ENCODE measurements at places on chromosomes 7 and 10.

DNA sequence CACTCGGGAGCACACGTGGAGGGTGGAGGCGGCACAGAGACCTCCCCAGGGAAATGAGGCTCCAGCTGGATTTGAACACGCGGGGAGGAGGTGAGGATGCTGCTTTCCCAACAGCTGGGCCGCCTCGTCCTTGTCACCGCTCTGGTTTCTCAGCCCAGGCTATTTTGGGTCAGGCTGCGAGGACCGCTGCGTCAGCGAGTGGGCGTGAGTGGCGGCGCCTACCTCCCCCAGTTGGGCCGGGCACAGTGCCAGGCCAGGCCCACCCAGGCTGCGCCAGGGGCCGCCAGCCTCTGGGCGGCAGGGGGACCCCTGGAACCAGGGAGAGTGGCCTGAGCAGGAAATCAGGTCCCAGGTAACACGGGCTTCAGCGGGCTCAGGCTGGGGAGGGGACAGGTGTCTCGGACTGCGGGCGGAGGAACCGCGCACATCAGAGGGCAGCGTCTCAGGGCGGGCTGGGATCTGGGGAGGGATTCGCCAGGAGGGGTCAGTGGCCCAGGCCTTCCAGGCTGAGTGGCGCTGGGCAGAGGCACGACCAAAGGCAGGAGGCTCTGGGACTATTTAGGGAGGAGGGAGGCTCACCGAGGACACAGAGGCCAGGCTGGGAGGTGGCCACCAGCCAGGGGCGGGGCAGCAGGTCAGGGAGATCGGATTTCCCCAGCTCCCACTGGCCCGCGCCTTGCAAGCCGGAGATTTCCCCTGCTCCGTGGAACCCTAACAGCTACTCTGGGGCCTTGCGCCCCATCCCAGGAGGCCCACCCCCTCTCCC, 125.2 kb upstream of the RET start:
- DNase-seq = no peak

GRCh38 chr7:41858201-41858600, 155.3 kb upstream of the INHBA start:
- DNase-seq = no peak

GRCh38 chr10:1571587-1572237, 165.6 kb downstream of the ADARB2 start:
- DNase-seq = no peak

GRCh38 chr10:35423505-35424306, 87.4 kb downstream of the CCNY start:
- no peak for DNase-seq

DNA sequence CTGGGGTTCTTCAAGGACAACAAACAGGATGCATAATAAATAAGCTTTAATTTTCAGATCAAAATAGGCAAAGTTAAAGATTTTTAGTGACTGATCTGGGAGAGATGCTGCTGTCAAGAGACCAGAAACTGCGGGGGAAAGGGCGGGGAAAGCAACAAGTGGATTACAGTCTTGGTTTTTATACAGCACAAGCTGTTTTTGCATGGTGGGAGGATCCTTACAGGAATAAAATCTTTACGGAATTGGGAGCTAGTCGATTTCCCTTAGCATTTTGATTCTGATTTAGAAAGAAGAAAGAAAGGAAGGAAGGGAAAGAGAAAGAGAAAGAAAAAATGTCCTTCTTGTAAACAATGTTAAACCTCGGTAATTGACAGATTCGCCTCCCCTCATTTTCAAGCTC, 242.3 kb upstream of the SP8 start:
- no peak for DNase-seq

- DNase-seq = no peak
Measured at GRCh38 chr10:12459762-12460161, 110.4 kb downstream of the CAMK1D start.

GRCh38 chr7:8436965-8437364, 3.6 kb downstream of the NXPH1 start:
- DNase-seq = peak; percentile 24

GRCh38 chr10:20406281-20407104, 490.6 kb downstream of the NEBL start:
- DNase-seq = no peak

- no peak for DNase-seq
Measured at GRCh38 chr10:123398756-123399155, 244.6 kb downstream of the BUB3 start.

- no peak for DNase-seq
Measured at GRCh38 chr10:125783957-125784356, 8.3 kb upstream of the MMP21 start.

DNA sequence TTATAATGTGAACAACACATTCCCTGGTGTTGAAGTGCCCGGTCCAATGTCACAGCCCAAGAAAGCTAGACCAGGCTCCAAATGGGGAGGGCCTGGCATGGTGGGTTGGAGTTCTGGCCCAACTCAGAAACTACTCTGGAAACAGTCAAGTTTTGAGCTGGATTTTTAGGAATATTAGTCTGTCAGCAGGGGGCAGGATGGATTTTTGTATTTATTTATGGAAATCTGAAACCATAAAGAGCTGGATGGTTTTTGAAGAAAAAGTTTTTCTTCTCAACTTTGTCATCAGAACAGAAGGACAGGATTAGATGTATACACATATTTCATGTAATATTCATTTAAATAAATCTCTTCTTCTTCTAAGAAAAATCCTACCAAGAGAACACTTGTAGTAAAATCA, 97.5 kb downstream of the POU6F2 start:
- no peak for DNase-seq

DNA sequence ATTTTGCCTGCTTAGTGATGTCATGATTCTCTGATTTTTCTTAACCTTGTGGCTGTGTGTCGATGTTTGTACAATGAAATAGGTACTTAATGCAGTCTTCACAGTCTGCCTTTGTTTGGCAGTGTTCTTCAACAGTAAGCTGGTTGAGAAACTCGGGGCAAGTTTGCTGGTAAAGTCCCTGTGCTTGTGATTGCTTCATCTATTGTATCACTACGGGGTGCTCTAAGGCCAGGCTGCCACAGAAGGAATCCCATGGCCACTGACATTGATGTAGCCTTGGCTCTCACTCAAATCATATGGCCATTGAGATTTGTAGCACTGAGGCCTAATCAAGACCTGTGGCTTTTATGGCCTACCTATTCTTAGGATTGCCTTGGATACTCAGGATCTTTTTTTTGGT, 33.5 kb upstream of the PRSS37 start:
- no peak for DNase-seq

- no peak for DNase-seq
Measured at GRCh38 chr7:32500922-32501341, 5.6 kb downstream of the AVL9 start.

DNA sequence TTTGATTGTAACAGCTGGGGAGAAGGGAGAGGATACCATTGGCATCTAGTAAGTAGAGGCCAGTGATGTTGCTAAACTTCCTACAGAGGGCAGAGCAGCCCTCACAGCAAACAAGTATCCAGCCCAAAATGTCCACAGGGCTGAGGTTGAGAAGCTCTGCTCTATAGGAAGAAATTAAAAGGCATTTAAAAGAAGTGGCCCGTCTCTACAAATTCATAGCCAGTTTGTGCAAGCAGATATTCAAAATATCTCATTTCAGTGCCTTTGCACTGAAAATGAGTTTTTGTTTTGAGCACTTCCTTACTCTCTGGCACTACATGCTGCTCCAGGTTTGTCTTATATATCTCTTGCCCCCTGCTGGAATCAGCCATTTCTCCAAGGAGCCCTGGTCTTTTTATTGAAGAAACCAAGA, 330.0 kb downstream of the BBS9 start:
- no peak for DNase-seq

DNA sequence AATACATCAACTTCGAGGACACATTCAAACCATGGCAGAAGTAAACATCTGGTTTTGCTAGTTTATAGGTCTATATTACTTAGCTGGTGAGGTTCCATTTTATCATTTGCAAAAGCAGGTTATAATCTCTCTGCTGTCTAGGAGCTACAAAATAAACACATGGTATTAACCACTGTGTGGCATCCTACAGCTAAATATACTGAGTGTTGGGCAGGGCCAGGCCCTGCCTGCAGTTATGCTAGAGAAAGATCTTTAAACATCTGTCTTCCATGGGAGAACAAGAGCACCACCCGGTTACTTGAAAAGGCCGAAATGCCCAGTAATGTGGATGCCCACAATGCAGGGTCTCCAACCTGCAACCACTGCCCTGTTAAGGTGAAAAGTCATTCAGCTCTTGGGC, 20.6 kb upstream of the FKBP9 start:
- DNase-seq = no peak

- DNase-seq = no peak
Measured at GRCh38 chr7:132604121-132604520, 27.9 kb upstream of the PLXNA4 start.

- no peak for DNase-seq
Measured at GRCh38 chr10:114698271-114699061, 40.4 kb upstream of the ABLIM1 start.

DNA sequence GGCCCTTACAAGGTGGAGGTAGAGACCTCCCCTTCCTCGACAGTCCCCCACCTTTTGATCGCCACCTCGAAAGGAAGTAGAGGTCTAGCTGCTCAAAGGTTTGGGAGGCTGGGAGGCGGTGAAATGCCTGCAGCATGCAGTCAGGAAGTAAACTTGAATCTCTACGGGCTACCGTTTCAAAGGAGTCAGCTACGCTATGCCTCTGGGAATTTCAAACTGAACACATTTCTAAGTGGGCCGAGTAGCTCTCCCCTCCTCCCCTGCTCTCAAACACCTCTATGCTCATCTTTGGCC, 68.0 kb downstream of the CXCL12 start:
- DNase-seq = no peak

DNA sequence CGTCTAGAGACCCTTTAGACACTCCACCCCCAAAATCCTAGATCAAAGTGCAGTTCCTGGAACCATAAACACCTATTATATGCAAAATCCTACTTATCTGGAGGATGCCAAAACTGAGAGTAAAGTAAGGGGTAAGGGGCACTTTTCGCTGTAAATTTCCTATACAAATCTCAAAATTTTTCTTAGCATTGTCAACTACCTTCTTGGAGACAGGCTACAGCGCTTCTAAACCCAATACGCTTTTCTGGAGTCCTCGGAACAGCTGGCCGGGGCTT, 10.4 kb downstream of the TWIST1 start:
- DNase-seq = no peak

DNA sequence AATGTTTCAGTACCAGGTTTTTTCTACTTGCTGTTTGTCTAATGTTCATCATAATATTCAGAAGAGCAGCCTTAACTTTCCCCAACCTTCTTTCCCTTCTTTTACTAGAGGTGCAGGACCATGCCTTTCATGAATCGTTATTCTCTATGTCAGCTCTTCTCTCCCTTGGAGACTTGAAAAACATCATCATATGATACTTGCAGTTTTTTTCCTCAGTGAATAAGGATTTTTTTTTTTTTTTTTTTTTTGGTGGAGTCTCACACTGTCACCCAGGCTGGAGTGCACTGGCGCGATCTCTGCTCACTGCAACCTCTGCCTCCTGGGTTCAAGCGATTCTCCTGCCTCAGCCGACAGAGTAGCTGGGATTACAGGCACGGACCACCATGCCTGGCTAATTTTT, 30.1 kb downstream of the SMNDC1 start:
- DNase-seq = no peak

GRCh38 chr7:18426564-18427226, 68.9 kb upstream of the HDAC9 start:
- no peak for DNase-seq

- DNase-seq = no peak
Measured at GRCh38 chr7:85483177-85483576, 296.3 kb upstream of the SEMA3D start.

DNA sequence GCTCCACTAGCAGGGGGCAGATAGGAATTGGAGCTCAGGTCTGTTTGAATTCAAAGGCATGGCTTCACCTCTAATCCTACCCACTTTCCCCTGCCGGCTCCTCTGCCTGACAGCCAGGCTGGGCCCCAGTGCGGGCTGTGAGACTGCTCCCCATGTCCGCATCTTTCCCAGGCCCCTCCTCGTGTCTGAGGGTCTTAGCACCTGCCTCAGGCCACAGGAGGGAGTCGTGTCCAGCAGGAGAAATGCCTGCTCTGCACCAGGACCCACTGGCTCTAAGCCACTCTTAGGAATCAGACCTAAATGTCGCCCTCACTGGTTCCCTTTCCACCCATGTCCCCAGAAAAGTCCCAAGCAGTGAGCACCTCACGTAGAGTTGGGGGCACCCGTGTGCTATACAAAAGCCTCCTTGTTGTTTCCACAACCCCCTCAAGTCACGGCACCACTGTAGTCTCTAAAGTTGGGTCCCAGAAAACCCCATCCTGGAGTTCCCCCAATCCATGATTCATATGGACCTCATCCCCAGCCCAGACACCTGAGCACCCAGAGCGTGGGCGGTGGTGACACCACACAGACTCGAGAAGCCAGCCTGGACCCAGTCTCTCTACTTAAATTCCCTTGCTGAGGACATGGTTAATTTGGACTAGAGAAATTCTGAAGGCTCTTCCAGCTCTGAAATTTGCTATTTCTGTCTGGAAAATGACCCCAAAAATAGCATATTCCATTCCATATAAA, 466.4 kb upstream of the ZMIZ1 start:
- DNase-seq = peak; percentile 14

DNA sequence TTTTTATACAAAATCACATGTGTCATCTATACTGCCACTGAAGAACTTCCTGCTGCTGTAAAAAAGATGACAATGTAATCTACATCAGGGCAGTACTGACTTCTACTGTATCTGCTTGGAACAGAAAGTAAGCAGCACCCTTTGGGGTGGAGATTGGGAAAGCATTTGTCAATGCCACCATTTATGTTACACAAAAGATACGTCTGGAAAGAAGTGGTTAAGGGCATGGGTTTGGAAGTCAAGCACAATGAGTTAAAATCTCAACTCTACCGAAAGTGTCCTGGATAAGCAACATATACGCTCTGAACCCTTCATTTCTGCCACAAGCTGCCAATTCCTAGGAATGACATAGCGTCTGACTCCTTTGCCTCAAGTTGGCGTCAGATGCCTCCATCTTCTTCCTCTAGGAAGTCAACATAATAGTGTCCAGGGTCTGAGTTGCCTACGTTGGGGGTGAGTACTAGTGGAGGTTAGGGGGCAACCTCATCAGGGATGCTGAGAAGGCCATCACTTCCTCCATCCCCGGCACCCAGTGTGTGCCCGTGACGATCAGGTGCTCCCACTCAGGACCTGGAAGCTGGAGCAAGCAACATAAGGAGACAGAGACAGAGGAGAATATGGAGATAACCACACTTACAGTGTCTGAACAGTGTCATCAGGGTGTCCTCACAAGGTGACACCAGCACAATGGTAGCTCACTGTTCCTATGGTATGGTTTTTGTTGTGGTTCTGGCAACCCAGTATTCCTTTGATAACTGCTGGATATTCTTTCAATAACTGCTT, 58.3 kb downstream of the SGMS1 start:
- DNase-seq = no peak

- DNase-seq = no peak
Measured at GRCh38 chr10:51932530-51932929, 233.1 kb upstream of the CSTF2T start.

- no peak for DNase-seq
Measured at GRCh38 chr10:61894133-61894532, 7.4 kb upstream of the ARID5B start.

GRCh38 chr7:73985737-73986141, 42.2 kb upstream of the ELN start:
- DNase-seq = no peak
